ENCODE measurements at places on chromosomes 5 and 9. TPM values are rescaled to one million over a fixed set of nuclear protein-coding genes. Genes with fewer than 3 reads are reported as not detected.

DNA sequence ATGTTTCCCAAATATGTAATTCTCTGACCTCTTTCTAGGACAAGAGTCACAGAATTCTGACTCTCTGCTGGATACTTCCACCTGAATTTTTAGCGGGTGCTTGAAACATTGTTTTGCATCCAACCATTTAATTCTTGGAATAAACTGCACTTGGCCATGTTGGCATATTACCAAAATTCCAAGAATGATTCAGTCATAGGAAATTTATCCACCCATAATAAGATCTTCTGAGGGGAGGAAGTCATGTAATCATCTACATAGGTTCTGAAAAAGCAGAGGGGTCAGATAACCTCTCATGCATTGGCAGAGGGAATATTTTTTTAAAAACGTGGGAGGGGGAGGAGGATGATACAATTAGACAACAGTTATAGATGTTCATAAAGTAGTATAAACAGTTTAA is 156.9 kb downstream of the PAM start:
- no peak for DNase-seq

DNA sequence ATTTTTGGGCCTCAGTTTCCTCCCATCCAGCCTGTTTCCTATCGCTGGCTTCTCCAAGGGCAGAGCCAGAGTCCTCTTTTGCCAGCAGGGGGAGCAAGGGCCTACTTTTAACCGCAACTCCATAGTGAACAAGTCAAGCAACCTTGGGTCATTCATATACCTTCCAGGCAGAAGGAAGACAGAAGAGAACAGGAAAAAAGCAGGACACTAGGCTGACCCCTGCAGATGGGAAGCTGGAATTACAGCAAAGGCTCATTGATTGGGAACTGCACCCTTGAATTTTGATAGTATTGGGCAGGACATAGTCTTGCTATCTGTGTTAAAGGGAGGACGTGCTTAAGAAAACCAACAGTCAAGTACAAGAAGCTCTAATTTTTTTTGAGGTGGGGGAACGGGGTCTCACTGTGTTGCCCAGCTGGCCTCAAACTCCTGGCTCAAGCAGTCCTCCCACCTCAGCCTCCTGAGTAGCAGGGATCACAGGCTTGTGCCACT is 30.1 kb downstream of the QRFP start:
- DNase-seq: peak; percentile 79

- DNase-seq: peak; percentile 70
Measured at GRCh38 chr9:35696520-35697215, 6.9 kb upstream of the TPM2 start.

GRCh38 chr5:149724130-149724840 is 5.8 kb upstream of the PPARGC1B start:
- DNase-seq: peak; percentile 25

GRCh38 chr5:58133631-58134296 is 326.1 kb downstream of the PLK2 start:
- DNase-seq: no peak

DNA sequence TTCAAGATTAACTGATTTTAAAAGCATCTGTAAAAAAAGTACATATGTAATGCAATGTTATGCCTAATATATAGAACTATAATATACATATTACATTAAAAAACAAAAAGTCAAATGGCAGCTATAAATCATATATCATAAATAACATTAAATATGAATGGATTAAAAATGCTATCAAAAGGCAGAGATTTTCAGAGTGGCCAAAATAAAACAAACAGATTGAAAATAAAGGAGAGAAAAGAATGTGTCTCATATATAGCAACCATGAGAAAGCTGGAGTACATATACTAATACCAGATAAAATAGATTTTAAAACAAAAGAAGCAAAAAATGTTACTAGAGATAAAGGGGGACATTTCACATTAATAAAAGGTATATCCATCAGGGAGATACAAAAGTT is 38.5 kb downstream of the S1PR3 start:
- no peak for DNase-seq

DNA sequence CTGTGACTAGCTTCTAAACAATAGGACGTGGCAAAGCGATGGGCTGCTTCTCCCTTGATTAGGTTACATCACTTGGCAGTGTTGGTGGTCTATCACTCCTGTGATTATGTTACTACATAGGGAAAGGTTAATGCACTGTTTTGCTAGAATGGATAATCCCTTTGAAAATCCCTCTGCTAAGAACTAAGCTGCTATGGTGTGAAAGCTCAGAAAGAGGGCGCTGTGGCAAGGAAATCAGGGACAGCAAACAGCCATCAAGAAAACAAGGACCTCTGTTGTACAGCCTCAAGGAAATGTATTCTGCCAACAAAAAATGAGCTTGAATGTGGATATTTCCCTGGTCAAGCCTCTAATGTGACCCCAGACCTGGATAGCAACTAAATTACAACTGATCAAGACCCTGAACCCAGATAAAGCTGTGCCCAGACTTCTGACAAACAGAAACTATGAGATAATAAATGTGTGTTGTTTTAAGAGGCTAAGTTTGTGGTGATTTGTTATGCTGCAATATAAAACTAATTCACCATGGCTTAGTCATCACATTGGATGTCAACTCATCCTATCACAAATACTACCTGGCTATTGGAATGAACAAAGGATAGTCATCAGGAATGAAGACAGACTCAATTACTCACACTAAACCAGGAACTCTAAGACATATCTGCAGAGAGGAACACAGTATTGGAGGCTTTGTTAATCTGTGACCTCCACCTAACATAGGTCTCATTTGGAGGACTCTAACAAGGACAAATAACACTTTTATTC is 1215.9 kb downstream of the EFNA5 start:
- no peak for DNase-seq

DNA sequence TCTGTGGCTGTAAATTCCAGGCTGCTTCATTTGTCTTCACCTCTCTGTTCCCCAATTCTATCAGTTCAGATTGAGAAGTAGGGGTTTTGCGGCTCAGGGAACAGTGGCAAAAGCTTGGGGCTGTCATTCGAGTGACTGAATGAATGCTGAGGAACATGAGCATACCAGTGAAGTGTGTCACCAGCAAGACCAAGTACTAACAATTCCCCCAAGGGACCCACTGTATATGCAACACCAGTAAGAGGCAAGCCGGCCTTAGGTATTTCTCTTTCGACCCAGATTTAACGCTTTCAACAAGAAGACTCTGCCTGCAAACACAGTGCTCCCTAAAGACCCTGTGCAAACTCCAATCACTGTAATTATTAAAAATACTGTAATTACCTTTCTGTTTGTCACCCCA is 25.8 kb downstream of the KLHL3 start:
- DNase-seq: no peak

PCDHGB7 gene
- total RNA-seq: not detected

- DNase-seq: no peak
Measured at GRCh38 chr9:135865531-135865930, 41.8 kb downstream of the CAMSAP1 start.

- DNase-seq: no peak
Measured at GRCh38 chr9:91174772-91175171, 186.9 kb downstream of the AUH start.

- no peak for DNase-seq
Measured at GRCh38 chr9:84736081-84736480, 66.6 kb downstream of the NTRK2 start.

GRCh38 chr5:14134083-14134482 is 9.1 kb upstream of the TRIO start:
- no peak for DNase-seq
